Liver (tissue), 10 donors: ENCODE measurements at places on chromosomes 7 and 10. TPM values are rescaled to one million over a fixed set of nuclear protein-coding genes. Genes with fewer than 3 reads are reported as not detected.

DNA sequence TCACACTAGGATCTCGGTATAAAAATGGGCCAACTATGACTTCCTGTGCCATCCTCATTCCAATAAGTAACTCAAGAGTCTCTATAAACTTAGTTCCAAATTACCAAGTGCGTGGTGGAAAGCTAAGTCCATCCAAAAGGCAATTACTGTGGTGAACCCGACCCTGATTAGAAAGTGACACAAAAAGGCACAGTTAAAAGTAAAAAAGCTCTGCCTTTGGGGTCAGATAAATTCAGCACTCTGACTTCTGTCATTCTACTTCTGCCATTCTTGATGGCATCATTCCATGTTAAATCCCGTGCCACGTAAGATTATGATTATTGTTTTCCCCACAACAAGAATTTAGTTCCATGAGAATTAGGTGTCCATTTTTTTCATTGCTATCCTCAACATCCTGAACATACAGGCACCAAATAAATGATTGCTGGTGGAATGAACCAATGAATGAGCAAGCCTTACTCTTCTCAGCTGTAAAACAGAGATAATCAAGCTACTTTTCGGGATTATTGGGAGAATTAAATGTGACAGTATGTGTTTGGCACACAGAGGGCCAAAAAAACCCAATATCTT lies 877 bp downstream of the NCOA4 start:
- no peak for DNase-seq

DNA sequence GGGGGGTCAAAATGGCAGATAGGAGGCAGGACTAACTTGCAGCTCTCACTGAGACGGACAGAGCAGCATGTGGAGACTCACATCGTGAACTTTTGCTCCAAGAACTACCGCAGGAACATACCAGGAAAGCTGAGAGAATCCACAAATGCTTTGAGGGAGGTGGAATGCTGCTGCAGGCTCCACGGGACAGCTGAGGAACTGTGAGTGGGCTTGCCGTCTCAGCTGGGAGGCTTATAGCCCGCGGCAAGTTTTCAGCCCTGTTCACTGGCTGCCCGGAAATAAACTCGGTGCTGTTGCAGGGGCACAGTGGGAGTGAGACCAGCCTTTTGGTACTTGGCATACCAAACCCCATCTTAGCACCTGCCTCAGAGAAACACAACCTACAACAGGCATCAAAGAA lies 19.1 kb upstream of the WDR11 start:
- no peak for DNase-seq

Gene BICC1
- 6.1 TPM for total RNA-seq

DNA sequence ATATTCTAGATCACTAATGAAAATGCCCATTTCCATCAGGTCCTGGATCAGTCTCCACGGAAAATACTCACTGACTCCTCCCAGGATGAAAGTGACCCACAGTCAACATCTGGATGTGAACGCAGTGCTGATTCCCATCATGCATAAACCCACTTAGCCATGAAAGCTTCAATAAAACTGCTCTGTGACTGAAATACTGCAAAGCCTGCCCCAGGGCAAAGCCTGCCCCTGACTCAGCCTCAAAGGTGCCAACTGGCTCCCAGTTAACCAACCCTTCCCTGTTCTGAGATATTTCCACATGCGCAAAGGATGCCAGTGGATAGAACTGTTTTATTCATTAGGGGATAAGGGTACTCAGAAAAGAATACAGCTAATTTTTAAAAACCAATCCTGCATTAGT lies 24.0 kb downstream of the OSBPL3 start:
- DNase-seq, result no peak
